ENCODE measurements at places on chromosomes 12 and 14.
A peak's percentile ranks its signal among the peaks of the same experiment; 100 is the strongest.

DNA sequence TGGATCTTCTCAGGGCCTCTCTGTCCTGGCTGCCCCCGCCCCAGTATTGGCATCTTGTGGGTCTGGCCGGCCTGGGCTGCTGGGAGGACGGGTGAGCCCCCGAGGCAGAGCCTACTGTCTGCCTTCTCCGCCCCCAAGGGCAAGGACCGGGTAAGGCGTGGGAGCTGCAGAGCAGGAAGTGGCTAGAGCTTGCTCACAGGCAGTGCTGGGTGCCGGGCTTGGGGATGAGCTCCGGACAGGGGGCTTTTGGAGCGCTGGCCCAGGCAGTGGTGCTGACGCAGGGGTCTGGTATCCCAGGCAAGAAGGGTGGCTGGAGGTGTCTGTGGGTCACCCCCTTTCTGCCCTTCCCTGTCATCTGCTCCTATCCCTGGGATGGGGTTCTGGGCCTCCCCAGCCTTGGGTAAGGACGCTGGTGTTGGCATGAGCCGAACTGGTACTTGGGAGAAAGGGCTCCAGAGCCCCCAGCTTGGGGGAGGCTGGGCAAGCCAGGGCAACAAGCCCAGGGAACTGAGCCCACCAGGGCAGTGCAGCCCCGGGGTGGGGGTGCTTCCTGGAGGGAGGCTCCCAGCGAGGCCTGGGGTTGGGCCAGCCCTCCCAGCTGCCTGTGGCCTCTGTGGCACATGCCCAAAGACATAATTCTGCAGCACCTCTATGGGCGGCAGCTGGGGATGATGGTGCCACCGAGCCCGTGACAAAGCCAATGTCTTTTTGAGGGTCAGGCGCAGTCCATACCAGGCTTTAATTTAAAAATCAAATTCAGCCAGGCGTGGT, 126.3 kb downstream of the KIF26A start:
- DNase-seq = no peak

DNA sequence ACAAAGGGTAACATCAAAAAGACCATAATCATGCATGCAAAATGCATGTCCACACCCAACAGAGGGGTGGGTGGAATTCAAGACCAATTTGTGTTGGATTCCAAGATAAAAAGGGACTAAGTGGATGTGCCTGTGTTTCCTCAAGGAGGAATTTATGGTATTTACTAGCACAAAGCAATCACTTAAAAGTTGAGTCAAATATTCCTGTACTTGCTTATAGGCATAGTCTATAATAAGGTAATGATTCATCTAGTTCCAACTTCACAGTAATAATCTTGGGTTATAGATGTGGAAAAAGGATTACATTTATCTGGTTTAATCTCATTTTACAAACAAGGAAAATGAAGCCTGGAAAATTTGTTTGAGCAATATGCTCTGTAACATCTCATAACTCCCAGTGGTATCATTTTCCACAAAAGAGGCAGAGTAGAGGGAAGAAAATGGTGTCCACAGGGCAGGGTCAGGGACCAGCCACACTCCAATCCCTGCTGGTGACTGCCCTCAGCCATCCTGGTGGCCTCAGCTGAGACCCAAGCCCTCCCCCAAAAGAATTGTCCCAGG, 80.8 kb upstream of the REP15 start:
- DNase-seq = no peak

DNA sequence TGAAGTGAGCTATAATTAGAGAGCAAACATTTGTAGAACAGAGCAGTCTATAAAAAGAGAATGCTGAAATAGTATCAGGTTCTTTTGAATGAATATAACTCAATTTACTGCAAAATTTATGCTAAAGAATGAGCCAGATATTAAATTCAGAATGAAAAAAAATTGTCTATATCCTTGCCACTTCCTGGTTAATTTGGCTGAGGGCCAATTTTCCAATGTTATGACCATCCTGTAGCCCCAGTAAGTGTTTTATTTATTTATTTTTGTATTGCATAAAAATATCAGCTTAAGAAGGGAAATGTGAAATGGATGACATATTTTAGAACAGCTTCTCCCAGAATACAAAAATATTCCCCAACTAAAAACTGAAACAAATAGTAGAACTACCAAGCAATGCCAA, 263.4 kb downstream of the SOX5 start:
- DNase-seq = no peak

DNA sequence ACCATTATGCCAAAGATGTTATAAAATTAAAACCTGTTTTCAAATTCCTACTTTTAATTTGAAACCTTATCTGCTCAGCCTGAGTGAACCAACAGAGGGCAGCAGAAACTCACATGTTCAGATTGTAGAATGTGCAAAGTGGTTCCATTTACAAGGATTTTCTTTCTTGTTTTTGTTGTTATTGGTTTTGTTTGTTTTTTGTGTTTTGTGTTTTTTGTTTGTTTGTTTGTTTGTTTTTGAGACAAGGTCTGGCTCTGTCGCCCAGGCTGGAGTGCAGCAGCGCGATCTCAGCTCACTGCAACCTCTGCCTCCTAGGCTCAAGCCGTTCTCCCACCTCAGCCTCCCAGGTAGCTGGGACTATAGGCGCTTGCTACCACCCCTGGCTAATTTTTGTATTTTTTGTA, 22.8 kb upstream of the GARIN2 start:
- peak; percentile 13 for DNase-seq

- DNase-seq = no peak
Measured at GRCh38 chr14:68636597-68636996, 156.3 kb downstream of the ZFP36L1 start.

DNA sequence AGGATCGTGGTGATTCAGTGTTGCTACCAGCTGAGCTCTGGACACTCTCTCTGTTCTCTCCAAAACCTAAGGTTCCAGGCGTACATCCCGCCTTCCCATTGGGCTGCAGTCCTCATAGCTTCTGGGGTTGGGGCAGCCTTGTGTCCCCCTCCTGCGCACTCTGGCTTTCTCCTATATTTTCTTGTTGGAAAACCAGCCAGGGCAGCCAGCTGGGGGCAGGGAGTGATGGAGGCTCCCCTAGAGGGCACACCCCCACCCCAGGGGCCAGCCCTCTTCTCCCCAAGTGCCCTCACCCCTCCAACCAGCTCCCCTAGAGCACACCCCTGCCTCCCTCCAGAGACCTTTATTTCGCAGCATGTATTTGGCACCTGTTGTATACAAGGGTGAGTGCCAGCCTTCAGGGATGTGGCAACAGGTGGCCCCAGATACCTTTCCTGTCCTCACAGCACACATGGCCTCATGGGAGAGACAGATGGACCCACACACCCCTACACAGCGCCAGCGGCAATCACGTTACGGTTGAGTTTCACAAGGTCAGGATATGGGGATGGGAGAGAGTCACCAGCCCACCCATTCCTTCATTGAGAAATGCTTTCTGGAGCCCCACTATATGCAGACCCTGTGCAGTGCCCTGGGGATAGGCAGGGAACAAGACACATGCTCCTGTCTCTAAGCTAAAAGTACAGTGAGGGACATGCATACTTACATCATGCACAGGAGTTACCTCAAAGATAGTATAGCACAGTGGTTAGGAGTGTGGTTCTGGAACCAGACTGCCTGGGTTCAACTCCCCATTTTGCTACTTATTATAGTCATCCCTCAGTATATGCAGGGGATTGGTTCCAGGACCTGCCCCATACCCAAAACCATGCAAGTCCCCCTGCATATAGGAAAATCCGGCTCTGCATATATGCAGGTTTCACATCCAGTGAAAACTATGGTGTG, 141.1 kb downstream of the PHETA1 start:
- DNase-seq = no peak

GRCh38 chr14:104512771-104513640, 66.6 kb upstream of the C14orf180 start:
- no peak for DNase-seq
